ENCODE measurements at places on chromosomes 1 and 21.

DNA sequence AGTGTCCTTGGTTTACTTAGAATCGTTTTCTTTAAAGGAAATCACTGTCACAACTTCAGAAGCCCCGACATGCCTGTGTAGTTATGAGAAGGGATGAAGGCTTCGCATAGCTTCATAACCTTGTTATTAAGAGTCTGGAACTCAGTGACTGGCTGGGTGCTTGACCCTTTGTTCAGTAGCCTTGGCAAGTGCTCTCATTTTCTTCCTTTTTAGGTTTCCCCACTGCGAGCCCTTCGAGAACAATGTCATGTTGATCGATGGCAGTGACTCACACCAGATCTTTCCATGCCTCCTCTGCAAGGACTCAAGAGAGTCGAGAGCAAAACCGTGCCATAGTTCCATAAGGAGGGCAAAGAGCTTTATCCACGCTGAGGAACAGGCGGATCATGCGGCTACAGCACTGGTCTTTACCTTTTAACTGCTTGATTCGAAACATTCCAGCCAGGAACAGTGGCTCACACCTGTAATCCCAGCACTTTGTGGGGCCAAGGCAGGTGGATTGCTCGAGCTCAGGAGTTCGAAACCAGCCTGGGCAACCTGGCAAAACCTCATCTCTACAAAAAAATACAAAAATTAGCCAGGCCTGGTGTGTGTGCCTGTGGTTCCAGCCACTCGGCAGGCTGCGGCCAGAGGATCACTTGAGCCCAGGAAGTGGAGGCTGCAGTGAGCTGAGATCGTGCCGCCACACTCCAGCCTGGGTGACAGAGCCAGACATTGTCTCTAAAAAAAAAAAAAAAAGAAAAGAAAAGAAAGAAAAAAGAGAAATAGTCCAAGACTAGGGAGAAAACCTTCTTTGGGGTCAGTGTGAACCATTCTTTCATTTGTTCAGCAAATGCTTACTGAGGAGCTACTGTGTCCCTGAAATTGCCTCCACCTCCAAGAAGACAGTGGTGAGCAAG, 95.4 kb upstream of the ERRFI1 start:
- DNase-seq = peak; percentile 99

- DNase-seq = no peak
Observed at GRCh38 chr1:27958513-27958912, 1.3 kb upstream of the XKR8 start.

GRCh38 chr21:38504066-38504465, 5.8 kb upstream of the ERG start:
- no peak for DNase-seq

DNA sequence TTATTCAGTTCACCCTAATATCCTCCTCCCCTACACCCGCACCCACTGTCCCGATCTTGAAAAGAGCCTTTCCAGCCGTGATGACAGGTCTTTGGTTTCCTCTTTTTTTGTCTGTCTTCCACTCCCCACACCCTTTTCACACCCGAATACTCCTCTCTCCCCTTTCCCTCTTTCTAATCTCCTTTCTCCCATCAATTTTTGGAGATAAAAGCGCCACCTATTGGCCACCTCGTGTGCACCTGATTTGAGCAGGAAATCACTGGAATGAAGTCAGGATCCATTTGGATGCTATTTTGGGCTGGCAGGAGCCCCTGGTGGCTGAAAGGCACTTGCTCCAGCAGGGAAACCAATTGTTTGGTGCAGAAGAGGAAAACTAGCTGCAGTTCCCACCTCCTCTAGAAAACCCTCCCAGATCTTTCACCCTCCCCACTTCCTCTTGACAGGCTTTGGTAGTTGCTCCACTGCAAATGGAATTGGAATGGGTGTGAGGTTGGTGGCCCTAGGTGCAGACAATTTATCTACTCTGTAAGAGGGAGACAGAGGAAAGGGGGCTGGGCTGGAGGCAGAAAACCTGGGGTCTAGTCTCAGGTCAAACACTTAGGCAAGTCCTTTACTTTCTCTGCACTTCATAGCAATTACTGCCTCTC, 8.4 kb downstream of the FOXE3 start:
- DNase-seq = peak; percentile 29

GRCh38 chr1:153561466-153561985, 4.1 kb downstream of the S100A2 start:
- no peak for DNase-seq

- no peak for DNase-seq
Observed at GRCh38 chr1:25621876-25622275, 5.3 kb downstream of the MAN1C1 start.

GRCh38 chr1:36380782-36381181, 4.9 kb downstream of the STK40 start:
- no peak for DNase-seq

DNA sequence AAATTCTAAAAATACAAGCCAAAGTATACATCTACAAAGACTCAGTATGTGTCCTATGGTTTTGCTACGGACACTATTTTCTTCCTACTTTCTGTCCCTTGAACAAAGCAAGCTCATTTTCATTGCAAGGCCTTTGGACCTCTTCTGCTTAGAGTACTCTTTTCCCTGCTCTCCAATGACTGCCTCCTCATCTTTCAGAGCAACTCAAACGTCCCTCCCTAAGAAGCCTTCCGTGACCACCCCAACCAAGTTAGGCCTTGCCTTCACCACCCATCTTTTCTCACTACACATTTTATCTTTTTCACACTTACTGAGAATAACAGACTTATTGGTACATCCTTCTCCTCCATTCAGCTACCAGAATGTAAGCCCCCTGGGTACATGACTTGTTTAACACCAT, 39.9 kb downstream of the ENAH start:
- no peak for DNase-seq

GRCh38 chr1:1899266-1899966, 8.5 kb upstream of the GNB1 start:
- no peak for DNase-seq

DNA sequence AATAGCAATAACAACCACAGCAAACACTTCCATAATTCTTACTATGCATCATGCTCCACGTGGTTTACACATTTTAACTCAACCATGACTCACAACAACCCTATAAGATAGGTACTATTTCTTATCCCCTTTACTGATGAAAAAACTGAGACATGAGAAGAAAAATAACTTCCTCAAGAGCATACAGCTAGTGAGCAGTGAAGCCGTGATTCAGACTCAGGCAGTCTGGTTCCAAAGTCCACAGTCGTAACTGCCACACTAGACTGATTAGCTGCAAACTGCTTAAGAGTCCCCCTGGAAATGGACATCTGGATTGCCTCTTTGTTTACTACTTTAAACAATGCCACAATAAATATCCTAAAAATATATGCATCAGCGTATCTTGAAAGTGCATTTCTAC, 55.7 kb downstream of the PLD5 start:
- DNase-seq = no peak

- no peak for DNase-seq
Observed at GRCh38 chr1:45908611-45909140, 105.3 kb downstream of the MAST2 start.

DNA sequence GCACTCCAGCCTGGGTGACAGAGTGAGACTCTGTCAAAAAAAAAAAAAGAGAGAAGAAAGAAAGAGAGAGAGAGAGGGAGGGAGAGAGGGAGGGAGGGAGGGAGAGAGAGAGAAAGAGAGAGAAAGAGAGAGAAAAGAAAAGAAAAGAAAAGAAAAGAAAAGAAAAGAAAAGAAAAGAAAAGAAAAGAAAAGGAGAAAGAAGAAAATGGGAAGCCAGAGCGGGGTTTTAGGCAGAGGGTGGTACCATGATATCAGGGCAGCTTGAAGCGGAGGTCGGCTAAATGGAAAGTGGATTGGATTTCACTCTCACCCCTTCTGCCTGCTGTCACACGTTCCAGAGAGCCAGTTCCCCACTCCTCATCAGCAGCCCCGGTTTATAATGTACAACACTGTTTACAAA, 1.9 kb downstream of the TMCO4 start:
- no peak for DNase-seq

DNA sequence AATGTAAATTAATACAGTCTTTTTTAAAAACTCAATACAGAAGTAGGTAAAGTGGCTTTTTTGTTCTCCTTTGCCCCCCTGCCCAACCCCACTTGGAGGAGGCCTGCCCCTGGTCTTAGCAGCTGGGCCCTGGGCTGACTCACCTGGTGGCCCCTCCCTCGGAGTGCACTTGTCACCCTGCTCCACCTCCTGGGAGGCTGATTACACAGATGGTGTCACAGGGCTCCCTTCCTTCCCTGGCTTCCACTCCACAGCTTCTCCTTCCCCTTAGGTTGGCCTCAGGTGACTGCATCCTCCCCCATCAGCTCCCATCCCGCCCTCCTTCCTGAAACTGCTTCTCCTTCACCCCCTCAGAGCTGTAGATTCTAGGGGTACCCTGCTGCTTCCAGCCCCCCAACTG, 11.7 kb upstream of the CAPN9 start:
- no peak for DNase-seq

DNA sequence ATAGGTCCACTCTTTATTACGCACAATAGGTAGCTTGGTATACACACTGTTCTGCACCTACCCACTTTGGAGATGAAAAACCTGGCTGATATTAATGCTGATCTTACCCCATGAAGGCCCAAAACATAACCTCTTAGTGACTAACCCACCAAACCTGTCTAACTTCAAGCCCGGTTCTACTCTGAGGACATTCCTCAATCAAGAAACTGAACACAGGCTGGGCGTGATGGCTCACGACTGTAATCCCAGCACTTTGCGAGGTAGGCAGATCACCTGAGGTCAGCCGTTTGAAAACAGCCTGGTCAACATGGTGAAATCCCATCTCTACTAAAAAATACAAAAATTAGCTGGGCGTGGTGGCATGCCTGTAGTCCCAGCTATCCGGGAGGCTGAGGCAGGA, 50.5 kb downstream of the EYA3 start:
- no peak for DNase-seq

DNA sequence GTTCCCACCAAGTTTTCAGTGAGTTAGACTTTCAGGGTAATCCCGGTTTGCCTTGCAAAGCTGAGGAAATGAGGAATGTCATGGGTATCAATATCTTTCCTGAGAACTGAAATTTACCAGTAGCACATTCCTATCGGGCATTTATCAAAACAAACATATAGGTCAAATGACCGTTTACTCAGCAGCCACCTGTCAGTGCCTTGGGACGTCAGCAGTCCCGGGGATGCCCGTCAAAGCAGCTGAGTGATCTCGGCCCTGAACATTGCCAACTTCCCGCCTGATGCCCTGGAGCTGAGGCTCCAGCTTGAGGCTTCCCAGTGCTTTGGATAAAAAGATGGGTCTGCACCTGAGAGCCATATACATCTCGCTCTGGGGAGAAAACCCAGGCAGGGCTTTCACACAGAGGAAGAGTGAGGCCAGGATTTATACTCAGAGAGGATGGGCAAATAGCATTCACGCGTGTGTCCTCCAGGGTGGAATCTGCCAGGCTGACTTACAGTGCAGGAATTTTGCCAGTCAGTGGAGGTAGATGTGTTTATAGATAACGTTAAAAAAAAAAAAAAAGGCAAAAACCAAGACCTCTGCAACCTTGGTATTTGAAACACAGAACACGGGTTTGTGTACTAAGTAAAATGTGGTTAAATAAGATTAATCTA, 435.7 kb upstream of the VAMP3 start:
- DNase-seq = no peak

- DNase-seq = no peak
Observed at GRCh38 chr1:168736520-168736919, 7.5 kb upstream of the DPT start.

GRCh38 chr21:25313829-25314228, 293.5 kb downstream of the MRPL39 start:
- no peak for DNase-seq

- no peak for DNase-seq
Observed at GRCh38 chr1:91750398-91750996, 135.5 kb downstream of the TGFBR3 start.

GRCh38 chr1:190193508-190194115, 284.1 kb downstream of the BRINP3 start:
- no peak for DNase-seq

DNA sequence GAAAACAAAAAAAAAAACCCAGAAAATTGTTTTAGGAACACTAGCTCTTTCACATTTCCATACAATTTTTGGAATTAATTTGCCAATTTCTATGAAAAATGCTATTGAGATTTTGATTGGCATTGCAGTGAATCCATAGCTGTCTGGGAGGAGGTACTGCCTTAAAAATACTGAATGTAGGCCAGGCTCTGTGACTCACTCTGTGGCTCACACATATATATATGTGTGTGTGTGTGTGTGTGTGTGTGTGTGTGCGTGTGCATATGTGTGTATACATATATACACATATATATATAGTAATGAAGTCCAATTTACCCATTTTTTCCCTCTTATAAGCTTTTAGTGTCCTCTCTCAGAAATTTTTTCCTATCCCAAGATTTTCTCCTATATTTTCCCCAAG, 214.2 kb upstream of the DMRTA2 start:
- no peak for DNase-seq

DNA sequence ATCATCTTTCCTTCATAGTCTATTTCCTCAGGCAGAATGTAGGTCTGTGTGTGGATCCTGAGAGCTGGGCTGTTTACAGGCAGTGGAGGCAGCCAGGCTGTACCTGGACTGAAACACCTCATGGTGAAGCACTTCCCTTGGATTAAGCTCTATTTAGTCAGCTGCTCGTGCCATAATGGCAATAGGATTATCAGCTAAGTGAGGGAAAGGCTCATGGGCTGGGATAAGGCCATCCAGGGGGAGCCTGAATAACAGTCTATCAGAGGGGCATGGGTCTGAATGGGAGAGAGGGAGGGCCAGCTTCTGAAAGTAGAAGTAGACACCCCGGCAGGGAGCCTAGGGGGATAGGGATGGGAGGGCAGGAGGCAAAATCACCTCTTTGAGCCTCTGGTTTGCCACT, 8.3 kb downstream of the RNASEL start:
- DNase-seq = no peak

- DNase-seq = no peak
Observed at GRCh38 chr1:27292106-27292505, 29.9 kb upstream of the TMEM222 start.

DNA sequence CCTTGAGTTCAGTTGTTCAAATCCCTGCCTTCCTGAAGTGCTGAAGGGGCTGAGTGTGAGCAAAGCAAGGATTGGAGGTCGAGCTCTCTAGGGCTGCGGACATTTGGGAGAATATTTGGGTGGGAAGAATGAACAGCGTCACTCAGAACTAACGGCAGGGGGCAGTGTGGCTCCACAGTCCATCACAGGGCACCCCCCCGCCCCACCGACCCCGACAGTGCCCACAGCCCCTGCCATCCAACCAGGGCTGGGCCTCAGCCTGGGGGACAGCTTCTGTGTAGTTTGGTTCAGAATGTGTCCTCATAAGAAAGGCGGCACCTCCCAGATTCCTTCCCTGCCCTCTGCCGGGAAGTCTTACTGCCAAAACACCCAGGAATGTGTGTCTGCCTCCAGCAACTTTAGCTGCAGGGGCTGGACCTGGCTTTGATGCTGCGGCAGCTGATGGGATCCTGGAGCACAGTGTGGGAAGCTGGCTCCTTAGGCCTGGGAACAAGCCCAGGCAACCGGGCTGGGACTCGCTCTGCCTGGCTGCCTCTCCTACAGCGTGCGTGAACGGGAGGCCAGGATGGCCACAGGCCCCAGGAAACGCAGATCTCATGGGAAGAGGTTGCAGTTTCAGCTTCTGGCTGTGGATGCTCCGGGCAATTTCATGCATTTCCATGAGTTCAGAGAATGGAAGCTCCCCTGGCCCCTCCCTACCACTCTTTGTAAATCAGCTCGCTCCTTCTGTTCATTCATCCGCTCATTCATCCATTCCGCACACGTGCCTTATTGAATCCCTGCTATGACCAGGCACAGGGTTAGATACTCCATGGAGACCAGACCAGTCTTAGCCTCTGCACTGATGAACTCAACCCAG, 104.9 kb upstream of the TMPRSS2 start:
- no peak for DNase-seq

GRCh38 chr1:29986986-29987385, 736.4 kb downstream of the MATN1 start:
- DNase-seq = no peak

Measured in endothelial cell of umbilical vein (primary cell).